T-helper 2 cell (primary cell): ENCODE measurements at places on chromosomes 2 and 18.

DNA sequence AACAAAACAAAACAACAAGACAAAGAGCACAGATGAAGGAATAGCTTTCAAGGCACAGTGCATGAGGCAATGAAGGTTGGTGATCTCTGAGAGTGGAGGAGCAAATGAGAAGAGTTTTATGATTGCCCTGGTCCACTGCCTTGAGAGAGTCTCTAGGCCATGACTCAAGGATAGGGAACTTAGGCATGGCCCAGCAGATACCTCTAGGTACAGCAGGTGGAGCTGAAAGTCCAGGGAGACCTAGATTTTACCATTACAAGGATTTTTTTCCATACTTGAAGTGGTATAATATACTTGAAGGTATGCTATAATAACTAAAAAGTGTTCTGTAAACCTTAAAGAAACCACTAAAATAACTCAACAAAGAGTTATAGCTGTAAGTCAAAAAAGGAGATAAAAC, 239.5 kb upstream of the KLHL29 start:
- no peak for DNase-seq

GRCh38 chr2:194319222-194319992, 1337.6 kb upstream of the SLC39A10 start:
- no peak for DNase-seq

- no peak for DNase-seq
Observed at GRCh38 chr2:37551783-37552182, 119.7 kb downstream of the CDC42EP3 start.

- DNase-seq = no peak
Observed at GRCh38 chr18:682833-683232, 25.4 kb downstream of the TYMS start.

- no peak for DNase-seq
Observed at GRCh38 chr2:132790207-132790785, 120.3 kb upstream of the LYPD1 start.
